ENCODE measurements at places on chromosomes 12 and 14. TPM values are rescaled to one million over a fixed set of nuclear protein-coding genes. Genes with fewer than 3 reads are reported as not detected.

- no peak for DNase-seq
These were observed 22.0 kb downstream of the POU6F1 start for GRCh38 chr12:51195841-51196240.

DNA sequence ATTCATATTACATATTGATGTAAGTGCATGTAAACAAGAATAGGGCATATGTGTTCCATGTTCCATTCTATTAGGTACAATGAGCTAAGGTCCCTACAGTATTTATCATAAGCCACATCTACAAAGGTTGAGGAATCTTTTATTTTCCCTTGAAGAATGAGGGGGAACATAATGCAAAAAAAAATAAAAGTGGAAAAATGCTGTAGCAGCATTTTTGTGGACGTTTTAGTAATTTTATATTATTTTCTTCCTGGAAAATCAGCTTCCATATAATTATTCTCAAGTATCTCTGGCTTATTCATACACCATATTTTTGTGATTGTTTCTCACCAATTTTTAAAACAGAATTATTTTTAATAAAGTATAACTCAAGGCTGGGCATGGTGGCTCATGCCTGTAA, 148.7 kb downstream of the MED13L start:
- DNase-seq: no peak

GRCh38 chr14:67541448-67542387, 8.6 kb downstream of the PLEKHH1 start:
- DNase-seq: no peak

Gene GPR84
- total RNA-seq: not detected

Gene ACOT4
- total RNA-seq: 2.7 TPM

Data from renal cortical epithelial cell (primary cell).